Stimulated activated naive CD8-positive, alpha-beta T cell treated with anti-CD3 and anti-CD28 coated beads, Interleukin-15, Interleukin-2, amounts not matched to agents 100 U/mL and 50 U/mL, for 24 hours (primary cell): ENCODE measurements at places on chromosomes 5 and 9.

- peak; percentile 27 for DNase-seq
Observed at GRCh38 chr5:372996-373709, 51.6 kb downstream of the AHRR start.

GRCh38 chr9:8838136-8838535 is 1038.6 kb upstream of the DMAC1 start:
- DNase-seq: no peak

- peak; percentile 14 for DNase-seq
Observed at GRCh38 chr5:71587766-71588532, 809 bp downstream of the MCCC2 start.

DNA sequence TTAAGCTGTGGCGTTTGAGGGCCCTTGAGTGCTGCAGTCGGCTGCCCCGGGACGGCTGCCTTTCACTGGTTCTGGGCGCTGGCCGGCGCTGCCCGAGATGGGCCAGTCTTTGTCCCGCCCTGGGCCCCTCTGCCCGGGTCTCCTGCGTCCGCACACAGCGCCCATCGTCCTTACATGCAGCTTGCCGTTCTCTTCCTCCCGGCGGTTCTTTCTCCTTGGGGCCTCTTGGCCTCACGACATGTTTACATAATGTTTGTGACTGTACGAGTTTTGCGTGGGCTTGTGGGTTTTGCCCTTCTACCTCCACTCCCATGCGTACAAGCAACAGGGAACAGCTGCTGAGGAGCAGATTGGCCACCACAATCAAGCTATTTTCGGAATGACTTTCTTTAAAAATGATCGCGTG is 618 bp downstream of the TNPO1 start:
- peak; percentile 47 for DNase-seq

- DNase-seq: no peak
Observed at GRCh38 chr5:151459680-151460324, 12.4 kb downstream of the SLC36A1 start.

DNA sequence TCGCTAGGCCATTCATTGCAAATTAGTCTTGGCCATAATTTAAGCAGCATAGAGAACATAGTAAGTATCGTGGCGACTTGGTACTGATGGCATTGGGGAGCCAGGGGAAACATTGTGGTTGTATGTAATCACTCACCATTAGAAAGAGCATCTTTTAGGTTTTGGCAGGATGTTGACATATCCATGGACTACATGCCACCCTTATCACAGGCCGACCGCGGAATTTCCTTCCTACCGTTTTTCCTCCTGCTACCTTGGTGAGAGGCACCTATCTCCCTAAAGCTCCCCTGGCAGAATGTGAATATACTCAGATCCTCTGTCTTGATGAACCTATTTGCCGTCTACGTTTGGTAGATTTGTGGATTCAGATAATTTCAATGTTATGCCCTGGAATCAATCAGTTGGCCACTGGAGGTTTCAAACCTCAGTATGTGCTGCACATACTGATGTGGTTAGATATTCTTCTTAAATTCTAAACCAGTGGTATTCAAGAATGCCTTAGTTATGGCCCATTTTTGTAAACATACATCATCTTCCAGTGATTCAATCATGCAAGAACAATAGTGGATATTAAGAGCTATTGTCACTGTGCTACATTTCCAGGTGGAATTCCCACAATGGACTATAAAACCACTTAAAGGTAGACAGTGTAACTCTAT is 271.0 kb upstream of the HAPLN1 start:
- no peak for DNase-seq

GRCh38 chr9:89037891-89038290 is 46.6 kb downstream of the S1PR3 start:
- no peak for DNase-seq

DNA sequence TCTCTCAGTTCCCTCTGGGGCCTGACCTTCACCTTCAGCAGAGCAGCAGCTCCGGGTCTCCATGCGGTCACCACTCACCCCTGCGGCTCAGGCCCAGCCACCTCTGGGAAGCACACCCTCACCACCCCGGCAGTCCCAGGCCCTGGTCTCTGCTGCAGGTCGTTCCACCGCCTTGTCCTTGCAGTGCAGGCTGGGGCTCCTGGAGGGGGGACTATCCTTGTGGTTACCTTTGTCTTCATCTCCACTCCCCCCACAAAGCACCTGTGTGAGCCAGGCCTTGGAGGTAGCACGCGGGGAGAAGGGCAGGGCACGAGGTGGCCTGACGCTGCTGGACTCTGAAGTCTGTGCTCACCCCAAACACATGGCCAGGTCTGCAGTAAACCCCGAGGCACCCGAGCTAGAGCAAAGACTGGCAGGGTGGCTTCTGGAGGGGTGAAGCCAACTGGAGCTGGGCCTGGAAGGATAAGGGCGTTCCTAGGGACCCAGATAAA is 33.2 kb upstream of the RXRA start:
- DNase-seq: no peak

DNA sequence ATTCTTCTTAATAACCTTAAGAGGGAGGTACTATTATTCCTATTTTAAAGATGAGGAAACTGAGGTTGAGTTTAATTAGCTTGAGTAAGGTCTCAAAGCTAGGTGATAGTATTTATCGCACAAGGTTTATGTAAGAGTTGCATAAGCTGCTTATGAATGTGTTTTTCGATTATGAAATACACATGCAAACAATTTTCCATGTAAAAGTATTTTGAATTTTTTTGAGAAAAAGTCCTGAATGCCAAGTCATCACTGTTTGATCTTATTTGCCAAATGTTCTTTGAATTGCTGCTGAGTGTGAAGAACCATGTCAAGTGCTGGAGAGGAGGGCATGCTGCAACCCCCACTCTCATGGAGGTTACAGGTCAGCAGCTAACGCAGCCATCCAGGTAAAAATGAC is 174.4 kb downstream of the CARTPT start:
- DNase-seq: no peak

DNA sequence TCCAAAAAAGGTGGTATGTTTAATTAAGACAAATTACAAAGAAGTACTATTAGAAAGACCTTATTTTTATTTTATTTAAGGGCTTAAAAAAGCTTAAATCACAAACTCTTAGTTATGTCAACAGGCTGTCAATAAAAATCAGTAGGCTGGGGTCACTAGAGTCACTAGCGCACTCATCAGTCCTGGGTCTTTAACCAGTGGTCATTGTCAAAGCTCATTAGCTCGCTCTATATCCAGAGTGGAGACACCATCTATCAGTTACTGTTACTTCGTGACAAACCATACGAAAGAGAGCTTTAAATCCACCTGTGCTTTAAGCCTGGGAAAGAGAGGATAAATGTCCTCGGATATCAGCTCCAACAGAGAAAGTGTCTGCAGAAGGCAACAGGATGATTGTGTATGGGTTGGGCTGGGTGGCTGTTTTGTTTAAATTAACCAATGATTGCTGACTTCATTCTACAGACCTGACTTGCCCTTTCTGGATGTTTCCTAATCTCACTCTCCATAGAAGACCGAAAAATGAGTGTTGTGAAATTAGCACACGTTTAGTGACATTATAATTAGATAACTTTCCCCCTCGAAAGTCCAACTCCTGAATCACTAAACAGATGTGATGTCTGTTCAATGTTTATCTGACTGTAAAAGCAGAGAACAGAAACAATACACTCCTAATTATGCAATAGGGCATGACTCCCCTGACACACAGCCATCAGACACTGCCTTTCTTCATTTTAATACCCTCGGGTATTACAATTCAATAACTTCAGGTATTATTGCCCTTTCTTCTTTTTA is 123.6 kb upstream of the TNPO1 start:
- no peak for DNase-seq

DNA sequence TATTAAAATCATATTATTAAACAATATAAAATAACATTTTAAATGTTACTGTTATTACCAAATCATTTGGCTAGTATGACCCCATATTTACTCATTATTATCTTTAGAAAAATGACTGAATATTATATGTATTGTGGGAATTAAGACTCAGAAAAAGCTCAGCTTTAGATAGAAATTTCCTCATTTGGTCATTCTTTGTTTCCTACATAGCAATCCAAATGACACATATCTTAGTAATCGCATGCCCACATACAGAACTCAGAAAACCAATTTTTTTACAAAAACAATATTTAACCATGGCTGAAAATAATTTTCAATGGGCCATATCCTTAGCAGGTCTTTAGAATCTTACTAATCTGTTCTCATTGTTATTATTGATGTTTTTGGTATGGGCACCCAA is 53.8 kb upstream of the TSLP start:
- DNase-seq: no peak

GRCh38 chr5:1484730-1485578 is 38.8 kb downstream of the LPCAT1 start:
- DNase-seq: peak; percentile 55

DNA sequence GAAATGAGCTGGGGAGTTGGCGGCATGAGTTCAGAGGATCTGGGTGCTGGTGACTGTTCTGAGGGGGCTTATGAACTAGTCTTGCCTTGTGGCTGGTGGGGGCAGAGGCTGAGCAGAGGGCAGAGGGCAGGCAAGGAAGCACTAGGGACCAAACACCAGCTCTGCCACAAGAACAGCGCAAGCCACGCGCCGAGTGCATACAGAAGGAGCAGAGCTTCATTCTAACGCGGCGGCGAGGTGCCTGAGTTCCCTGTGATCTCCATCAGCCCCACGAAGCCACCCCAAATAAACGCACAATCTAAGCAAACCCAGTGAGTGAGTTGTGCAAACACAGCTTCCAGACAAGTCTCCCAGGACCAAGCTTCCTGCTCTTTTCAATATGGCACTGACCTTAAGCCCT is 110.6 kb upstream of the ALDH1B1 start:
- no peak for DNase-seq

DNA sequence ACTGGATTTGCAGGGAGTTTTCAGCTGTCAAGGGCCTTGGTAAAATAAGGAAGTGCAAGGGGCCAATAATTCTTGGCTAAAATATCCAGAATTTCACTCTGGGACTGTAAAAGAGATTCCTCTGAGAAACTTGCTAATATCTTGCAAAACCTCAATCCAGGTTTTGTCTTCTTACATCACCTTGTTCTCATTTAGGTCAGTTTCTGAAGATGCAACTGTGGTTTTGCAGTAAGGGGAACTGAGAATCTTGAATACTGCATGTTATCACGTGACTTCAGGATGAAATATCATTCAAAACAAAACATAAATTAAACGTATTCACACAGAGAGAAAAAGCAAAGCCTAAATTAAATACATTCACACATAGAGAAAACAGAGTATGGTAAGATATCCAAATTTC is 35.0 kb upstream of the RIC1 start:
- DNase-seq: no peak

DNA sequence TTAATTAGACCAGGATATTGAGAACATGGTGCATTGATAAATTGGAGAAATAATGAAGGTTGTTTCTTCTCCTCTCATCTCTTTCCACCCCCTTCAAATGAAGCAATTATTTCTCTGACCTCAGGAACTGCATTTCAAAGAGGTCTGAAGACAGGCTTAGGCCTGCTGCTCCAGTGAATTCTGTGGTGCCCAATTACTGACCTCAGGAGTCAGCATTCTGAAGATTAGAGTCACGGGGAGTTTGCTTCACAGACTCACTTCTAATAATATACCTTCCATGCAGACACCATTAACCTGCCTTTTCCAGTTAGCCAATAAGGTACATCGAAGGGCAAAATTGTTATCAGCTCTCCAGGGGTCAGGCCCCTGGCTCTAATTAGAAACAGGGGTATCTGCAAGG is 270.9 kb downstream of the GAS1 start:
- DNase-seq: no peak

DNA sequence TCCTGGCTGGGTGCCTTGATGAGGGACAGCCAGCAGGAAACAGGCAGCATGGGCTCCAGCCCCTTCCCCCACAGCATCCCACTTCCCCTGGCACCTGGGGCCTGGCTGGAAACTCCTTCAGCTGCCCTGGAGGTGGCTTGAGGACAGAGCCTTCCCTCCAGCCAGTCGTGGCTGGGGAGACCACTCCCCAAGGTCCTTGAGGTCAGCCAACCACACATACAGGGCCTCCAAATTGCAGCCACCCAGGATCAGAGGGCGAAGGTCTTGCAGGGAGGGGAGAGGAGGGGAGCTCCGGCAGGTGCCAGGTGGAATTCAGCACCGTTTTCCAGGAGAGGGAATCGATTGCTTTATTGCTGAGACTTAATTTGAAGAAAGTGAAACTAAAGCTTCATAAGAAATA is 280.4 kb downstream of the PBX3 start:
- no peak for DNase-seq
